ENCODE measurements at places on chromosomes 2 and 18.

- DNase-seq, result no peak
These were observed 78.4 kb downstream of the CD8B2 start for GRCh38 chr2:106565599-106565998.

DNA sequence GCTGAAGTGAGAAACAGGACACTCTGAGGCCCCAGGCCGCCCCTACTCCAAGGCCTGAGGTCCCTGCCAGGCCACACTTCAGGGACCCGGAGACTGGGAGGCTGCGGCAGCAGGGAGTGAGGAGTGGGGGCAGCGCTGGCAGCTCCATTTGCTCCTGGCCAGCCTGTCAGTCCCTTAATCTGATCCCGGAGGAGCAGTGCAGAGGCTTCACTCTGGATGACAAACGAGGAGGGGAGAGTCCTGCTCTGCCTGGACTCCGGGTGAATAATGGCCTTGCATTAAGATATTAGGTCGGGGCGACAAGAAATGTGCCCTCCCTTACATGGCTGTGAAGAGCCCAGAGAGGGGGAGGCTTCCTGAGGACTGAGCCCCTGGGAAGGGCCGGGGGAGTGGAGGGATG lies 14.3 kb upstream of the PRSS56 start:
- DNase-seq, result no peak

DNA sequence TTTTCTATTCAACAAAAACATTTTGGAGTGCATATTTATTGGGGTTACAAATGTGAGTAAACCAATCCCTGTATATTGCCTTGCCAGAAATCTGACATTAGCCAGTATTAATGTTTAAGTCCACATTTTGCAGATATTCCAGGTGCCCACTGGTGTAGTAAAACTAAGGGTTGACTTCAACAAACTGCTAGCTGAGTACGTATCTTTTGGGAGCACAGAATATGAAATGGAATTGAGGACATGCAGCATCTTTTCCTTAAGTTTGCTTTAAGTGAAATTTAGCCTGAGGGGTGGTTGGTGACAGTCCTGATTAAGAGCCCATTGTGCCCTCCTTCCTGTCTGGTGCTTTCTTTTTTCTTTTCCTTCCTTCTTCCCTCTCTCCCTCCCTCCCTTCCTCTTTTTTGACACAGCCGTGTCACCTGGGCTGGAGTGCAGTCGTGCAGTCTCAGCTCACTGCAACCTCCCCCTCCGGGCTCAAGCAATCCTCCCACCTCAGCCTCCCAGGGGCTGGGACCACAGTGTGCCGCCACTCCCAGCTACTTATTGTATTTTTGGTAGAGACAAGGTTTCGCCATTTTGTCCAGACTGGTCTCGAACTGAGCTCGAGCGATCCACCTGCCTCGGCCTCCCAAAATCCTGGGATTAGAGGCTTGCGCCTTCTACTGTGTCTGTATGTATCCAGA lies 1.6 kb downstream of the NUP35 start:
- no peak for DNase-seq

GRCh38 chr18:54360406-54360805 lies 2.7 kb downstream of the C18orf54 start:
- no peak for DNase-seq

DNA sequence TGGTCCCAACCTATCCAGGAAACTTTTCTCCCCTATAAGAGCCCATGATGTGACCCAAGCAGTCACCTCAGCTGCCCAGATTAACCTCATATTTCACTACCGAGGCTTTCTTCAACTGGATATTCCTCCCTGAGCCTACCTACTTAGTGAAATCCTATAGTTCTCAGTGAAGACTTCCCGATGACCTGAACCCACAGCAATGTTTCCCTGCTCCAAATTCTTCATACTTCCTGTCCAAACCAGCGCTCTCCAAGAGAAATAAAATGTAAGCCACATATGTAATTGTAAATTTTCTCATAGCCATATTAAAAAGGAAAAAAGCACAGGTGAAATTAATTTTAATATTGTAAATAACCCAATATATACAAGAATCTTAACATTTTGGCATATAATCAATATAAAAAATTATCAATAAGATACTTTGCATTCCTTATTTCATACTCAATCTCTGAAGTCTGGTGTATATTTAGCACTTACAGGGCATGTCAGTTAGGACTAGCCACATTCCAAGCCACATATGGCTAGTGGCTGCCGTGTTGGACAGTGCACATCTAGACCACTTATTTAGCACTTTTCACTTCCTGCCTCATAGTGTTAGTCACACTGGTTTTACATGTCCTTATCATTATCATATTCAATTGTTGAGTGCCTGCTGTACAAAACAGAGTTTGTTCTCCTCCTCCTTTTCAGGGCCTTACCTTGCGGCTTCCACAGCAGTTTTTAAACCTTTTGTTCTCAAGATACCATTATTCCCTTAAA lies 1.9 kb upstream of the STAT4 start:
- DNase-seq, result no peak

GRCh38 chr2:100610381-100610831 lies 47.6 kb downstream of the PDCL3 start:
- DNase-seq, result peak; percentile 13

DNA sequence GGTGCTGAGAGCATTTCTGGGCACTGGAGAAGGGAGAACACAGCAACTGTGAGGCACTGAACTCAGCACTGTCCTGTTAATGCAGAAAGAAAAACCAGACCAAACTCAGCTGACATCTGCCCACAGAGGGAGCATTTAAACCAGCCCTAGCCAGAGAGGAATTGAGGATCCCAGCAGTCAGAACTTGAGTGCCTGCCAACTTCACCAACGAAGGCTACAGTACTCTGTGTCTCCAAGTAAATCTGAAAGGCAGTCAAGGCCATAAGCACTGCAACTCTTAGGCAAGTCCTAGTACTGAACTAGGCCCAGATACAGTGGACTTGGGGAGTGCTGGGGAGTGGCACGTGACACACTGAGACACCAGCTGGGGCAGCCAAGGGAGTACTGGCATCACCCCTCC lies 176.2 kb upstream of the ZC3H15 start:
- DNase-seq, result no peak

DNA sequence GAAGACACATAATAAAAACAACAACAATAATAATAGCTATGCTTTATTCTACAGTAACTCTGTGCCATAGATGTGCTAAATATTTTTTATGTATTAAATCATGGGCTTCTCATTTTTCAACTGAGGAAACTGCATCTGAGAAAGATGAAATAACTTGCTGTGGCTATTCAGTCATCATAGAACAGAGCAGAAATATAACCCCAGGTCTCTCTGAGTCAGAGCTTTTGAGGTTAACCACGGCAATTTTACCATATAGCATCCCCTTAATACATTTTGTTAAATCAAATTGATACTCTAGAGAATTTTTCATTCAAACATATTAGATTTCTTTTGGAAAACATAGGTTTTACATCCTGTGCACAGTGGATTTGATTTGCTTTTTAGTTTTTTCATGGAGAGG lies 586.6 kb upstream of the KLHL29 start:
- no peak for DNase-seq

DNA sequence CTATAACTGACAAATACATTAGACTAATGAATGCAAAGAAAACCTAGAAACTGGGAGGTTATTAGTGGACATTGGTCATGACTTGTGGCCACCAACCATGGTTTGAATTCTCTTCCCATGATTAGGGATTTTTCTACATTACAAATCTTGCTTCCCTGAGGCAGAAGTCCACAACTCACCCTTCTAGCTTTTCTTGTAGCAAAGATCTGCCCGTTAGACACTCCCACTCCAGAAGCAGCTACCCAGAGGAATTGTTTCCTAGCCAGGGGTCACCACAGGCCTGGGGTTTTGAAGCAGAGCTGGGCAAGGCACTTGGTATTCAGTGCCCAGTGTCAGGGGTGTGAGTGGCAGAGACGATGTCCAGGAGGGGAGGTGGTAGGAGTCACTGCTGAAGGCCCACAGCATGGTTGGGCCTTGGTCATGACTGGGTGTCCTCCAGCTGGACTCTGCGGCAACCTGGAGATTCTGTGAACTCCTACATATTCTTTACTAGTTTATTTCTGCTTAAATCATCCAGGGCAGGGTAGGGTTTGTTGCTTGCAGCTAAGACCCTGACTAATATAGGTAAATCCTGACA lies 54.9 kb downstream of the ACTR2 start:
- DNase-seq, result no peak

DNA sequence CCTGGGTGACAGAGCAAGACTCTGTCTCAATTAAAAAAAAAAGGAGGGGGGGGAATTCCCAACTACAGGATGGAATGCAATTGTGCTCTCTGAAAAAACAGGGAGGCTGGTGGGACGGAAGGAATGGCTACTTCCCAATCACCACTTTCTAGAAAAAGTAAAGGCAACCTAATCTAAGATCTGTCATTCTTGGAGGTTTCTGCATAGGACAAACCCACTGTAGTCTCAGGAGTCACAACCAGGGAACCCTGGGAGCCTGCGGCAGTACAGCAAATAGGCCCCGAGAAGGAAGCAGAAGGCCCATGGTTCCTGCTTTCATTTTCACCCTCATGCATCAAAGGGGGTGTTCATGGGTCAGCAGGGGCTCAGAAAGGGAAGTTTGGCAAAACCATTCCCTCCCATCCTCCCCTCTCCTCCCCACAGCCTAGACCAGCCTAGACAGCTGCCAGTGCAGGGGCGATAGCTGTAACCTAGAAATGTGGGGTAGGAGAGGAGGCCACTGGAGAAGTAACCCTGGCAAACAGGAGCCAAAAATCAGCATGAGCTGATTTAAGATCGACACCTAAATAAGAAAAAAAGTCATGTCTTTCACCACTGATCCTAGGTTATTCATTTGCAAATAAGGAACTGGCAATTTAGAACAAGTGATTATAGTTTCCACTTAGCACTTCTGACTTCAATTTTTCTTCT lies 48.0 kb downstream of the TRABD2A start:
- DNase-seq, result peak; percentile 73

- no peak for DNase-seq
These were observed 732.7 kb upstream of the FANCL start for GRCh38 chr2:58973811-58974281.

All from GDM1 (cell line).